Uterus (tissue), 4 donors: ENCODE measurements at places on chromosomes 1 and 21. TPM values are rescaled to one million over a fixed set of nuclear protein-coding genes. Genes with fewer than 3 reads are reported as not detected.

The SLC27A3 gene
- total RNA-seq: 23.8 TPM

The GORAB gene
- total RNA-seq: 26.9 TPM

The ELF3 gene
- total RNA-seq: 2.2 TPM

The PRCC gene
- 71.9 TPM for total RNA-seq

The ADGRL2 gene
- total RNA-seq: 200 TPM

The LCE1F gene
- not detected for total RNA-seq

The SPATA45 gene
- total RNA-seq: not detected

The EPHA8 gene
- total RNA-seq: not detected

The LENEP gene
- not detected for total RNA-seq

The PWP2 gene
- not detected for total RNA-seq

DNA sequence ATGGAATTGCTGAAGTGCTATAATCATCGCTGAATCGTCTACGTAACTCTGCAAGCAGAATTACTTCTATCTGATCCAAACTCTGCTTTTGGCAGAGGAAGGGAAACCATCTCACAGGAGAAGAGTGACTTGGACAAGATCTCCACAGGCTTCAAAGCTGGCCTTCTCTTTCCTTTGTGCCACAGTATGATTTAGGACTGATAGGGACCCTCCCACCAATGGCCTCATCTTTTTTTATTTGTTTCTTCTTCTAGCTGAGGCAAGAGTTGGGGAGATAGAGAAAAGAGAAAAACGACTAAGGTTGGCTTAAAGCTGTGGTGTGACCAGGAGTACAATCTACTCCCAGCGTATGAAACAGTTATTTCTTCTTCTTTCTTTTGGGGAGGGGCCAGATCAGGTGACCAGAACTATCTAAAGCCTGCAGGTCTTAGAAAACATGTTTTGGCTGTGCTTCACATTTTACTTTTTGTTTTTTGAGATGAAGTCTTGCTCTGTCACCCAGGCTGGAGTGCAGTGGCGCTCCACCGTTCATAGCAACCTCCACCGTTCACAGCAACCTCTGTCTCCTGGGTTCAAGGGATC, 35.0 kb downstream of the ZNF496 start:
- no peak for DNase-seq

- no peak for DNase-seq
These were observed 33.9 kb downstream of the ETS2 start for GRCh38 chr21:38839328-38840286.

DNA sequence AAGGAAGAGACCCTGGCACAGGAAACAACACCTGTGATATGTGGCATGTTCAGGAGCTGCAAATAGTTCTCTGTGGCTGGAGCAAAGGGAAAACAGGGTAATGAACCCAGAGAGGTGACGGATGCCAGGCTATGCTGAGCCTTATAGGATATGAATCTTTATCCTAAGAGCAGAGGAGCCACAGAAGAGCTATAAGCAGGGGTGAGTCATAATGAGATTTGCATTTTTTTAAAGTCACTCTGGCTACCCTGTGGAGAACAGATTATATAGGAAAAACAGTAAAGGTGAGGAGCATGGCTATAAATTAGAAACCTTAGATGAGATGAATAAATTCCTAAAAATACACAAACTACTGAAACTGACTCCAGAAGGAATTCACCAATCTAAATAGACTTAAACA, 12.8 kb upstream of the MPL start:
- no peak for DNase-seq

GRCh38 chr1:99264201-99265021, at the start of gene PLPPR4:
Gene PLPPR4 (plus strand): TSS chr1:99264492. CDS start chr1:99264594, 102 bp downstream.
- peak; percentile 17 for DNase-seq

- DNase-seq: no peak
These were observed 37.2 kb downstream of the RIMS3 start for GRCh38 chr1:40627987-40628902.

DNA sequence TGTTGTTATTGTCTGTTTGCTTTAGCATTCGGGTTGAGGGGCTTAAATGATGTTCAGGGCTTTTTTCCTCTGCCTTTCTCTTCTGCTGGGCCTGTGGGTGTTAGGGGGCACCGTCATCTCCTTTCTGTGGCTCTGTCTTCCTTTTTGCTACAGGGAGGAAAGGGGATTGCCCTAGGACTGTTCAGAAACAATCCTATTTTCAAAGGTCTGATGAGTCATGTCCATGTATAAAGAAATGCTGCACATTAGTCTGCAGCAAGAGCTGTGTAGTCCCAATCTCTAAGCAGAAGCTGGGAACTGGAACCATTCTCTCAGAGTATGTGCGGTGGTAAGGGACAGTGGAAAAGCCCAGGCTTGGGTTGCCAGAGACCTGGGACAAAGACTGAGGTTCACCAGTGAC, 462.3 kb downstream of the OMA1 start:
- no peak for DNase-seq

DNA sequence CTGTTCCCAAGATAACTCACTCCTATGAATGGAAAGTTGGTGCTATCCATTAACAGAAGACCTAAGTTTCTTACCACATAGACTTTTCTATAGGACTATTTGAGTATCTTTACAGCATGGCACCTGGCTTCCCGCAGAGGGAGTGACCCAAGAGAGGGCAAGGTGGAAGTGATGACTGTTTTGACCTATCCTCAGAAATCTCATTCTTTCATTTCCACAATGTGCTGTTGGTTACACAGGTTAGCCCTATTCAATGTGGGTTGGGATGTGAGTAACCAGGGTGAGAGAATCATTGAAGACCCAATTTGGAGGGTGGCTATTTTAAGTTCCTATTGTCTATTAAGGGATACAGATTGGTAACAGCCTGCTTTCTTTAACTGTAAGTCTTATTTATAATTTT, 38.3 kb upstream of the NEXN start:
- DNase-seq: no peak

- DNase-seq: peak; percentile 47
These were observed 131.8 kb upstream of the NGF start for GRCh38 chr1:115469703-115470476.

- DNase-seq: no peak
These were observed 1.4 kb downstream of the C1orf94 start for GRCh38 chr1:34178072-34178471.

- no peak for DNase-seq
These were observed 84.4 kb downstream of the RNF220 start for GRCh38 chr1:44489481-44489880.

DNA sequence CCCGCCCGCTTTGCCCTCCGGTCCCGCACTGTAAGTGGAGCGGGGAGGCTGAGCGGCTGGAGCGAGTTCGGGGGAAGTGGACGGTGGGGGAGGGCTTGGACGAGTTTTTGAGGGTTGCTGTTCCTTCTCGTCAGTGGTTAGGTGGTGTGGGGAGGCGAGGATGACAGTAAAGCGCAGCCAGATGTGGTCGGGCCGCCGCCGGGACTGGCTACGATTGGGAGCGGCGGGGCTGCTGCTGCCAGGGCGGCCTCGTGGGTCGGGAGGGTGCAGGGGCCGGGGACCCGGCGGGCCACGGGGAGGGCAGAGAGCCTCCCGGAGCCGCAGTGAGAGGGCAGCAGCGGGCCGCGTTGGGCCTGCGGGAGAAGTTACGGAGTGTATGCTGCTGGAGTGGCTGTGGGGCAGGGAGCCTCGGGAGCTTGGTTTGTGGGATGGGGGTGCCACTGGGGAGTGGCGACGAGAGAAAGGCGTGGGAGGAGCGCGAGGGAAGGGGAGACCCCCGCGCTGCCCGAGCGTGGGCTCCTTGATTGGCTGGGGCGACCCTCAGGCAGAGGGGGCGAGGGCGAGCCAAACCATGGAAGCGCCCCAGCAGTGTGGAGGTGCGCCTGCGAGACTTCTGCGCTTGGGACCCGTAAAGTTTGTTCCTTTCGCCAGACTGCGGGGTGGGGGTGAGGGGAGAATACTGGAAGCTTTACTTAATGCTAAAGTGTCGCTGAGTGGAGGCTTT, 2.1 kb downstream of the ADGRL2 start:
- DNase-seq: peak; percentile 31

DNA sequence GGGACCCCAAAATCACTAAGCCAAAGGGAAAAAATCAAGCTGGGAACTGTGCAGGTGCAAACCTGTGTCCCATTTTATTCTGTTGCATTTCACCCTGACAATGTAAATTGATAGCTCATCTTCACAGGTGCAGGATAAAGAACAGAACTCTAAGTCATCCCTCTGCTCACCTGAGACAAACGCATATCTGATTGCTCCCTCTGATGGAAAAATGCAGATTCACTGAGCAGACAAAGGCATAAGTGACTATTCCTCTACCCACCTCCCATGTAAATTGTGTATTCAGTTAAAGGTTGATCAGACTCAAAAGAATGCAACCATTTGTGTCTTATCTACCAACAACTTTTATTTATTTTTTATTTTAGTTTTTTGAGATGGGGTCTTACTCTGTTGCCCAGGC, 644.2 kb downstream of the PTPRU start:
- no peak for DNase-seq

DNA sequence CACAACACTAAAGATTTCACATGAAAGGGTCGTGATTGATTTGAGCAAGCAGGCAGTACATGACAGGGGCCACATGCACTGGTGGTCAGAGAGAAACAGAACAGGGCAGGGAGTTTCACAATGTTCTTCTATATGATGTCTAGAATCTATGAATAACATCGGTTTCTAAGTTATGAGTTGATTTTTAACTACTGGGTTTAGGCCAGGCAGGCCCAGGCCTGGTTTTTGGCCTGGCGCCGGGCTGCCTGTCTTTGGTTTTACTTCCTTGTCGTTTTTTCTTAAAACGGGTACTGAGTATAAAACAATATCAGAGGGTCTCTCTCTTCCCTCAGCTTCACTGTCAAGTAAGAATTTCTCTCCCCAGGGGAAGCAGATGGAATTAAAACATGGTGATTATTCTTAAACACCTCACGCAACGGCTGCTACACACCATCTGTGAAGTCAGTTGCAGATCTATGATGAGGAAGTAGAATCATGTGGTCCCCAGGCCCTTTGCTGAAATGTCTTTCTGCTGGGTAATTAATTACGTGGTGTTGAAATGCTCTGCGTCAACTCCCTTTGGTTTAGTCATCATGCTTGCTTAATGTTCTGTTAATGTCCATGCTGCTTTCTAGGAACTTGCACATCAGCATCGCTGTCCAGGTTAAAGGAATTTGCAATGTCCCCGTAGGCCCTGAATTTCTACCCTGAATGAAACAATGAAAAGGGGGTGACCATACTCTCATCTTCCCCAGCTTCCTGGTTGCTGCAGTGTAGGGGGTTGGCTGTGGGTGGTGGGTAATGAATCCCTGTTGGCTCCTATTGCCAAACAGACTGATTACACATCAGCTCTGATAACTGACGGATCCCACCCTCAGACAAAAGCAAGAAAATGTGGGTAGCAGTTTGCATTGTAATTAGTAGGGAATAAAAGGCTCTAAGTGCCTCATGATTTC, 70.3 kb downstream of the SERINC2 start:
- peak; percentile 51 for DNase-seq

- DNase-seq: no peak
These were observed 90.5 kb downstream of the CDC42BPA start for GRCh38 chr1:227227761-227228160.

GRCh38 chr21:43645976-43646375, 13.3 kb downstream of the HSF2BP start:
- DNase-seq: no peak

GRCh38 chr1:91026777-91027176, 4.9 kb upstream of the ZNF644 start:
- no peak for DNase-seq

DNA sequence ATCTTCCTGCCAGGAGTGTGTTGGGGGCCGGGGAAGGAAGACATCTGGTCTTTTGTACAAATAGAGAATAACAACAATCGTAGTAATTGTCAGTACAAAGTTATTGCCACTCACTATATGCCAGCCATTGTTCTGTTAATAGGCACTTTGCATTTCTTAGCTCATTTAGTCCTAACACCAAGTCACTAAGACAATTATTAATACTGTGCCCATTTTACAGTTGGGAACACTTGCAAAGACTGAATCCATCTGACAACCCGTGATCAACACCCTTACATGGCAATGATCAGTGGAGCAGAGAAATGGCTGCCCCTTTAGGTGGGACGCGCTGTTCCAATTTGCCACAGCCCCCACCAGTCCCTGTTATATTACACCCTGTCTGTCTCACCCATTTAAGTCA, 33.3 kb downstream of the FBXO2 start:
- DNase-seq: no peak

DNA sequence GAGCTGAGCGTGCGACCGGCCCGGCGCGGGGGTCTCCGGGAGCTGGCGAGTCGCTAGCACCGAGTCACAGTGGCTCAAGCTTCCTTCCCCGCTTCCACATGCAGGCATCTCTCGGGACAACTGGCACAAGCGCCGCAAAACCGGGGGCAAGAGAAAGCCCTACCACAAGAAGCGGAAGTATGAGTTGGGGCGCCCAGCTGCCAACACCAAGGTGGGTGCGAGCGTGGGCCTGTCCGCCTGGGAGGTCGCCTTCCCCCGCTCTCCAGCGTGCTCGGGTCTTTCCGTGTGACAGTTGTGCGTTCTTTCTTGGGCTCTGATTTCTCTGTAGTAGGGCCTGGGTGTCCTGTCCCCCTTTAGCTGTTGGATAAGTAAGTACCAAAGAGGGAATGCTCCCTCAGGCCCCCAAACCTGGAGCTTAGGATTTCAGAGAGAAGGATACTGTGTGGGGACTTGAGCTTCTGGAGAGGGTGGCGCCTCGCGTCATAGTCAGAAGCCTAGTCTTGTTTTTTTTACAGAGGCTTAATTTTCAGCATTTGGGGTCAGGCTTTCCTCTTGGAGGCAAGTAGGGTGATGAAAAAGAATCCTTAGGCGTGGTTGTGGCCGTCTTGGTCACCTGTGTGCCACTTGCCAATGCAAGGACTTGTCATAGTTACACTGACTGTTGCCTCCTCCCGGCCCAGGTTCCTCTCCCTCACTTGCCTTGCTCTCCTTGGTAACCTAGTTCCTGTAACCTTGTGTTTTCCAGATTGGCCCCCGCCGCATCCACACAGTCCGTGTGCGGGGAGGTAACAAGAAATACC, 790 bp downstream of the RPS8 start:
- no peak for DNase-seq

DNA sequence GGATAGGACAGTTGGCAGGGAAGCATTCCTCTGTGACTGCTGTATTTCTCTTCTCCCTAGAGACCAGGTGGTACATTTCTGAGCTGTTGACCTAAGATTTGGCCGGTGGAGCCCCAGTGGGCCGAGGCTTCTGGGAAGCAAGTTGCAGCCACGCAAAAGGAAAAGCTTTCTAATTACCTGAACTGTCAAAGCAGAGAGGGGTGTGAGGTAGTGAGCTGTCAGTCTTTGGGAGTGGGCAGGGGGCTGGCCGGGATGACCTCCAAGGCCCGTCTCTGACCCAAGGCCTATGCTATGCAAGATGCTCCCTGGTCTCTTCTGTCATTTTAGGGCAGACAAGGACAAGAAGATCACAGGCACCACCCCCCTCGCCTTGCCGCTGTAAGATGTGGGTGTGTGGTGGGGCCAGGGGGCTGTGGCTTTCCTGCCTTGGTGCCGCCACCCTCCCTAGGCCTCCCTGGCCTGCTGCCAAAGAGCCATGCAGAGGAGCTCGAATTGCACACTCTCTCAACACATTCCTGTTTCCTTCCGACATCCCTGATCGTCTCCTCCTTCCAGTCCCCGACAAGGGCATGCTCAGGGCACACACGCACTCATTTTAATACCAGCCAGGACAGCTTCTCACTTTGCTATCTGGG, 7.7 kb downstream of the PADI1 start:
- DNase-seq: no peak

DNA sequence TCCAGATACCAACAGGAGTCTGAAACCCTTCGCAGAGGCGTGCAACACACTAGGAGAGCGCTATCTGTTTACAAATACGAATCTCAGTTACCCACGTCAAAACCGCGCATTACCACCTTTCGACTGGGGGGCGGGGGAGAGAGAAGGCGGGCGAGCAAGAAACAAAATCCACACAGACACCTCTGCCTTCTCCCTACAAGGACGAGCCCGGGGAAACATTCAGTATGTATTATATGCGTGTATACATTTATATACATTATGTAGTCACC, 722 bp downstream of the TUT4 start:
- peak; percentile 53 for DNase-seq

- DNase-seq: no peak
These were observed 28.0 kb upstream of the RNF2 start for GRCh38 chr1:185017338-185017737.
